ENCODE measurements at places on chromosomes 3 and 15.
A peak's percentile ranks its signal among the peaks of the same experiment; 100 is the strongest.

- no peak for DNase-seq
These were observed 14.1 kb downstream of the TBC1D21 start for GRCh38 chr15:73887481-73887880.

DNA sequence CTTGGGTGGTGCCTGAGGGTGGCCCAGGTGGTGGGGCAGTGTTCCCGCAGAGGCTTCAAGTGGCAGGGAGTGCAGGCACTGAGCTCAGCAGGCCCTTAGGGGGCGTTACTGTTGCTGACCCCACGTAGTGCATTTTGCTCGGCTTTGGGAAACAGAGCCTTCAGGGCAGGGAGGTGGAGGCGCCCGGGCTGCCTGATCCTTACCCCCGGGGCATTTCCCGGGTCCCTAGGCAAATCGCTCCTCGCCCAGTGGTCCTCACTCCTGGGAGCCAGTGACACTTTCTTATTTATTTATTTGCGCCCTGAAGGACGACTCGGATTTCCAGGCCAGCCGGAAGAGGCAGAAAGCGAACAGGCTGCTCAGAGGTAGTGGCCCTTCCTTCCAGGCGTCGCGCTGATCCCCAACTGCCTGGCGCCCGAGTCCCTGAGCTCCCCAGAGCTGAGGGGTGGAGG, 10.1 kb upstream of the FOXB1 start:
- DNase-seq: no peak

DNA sequence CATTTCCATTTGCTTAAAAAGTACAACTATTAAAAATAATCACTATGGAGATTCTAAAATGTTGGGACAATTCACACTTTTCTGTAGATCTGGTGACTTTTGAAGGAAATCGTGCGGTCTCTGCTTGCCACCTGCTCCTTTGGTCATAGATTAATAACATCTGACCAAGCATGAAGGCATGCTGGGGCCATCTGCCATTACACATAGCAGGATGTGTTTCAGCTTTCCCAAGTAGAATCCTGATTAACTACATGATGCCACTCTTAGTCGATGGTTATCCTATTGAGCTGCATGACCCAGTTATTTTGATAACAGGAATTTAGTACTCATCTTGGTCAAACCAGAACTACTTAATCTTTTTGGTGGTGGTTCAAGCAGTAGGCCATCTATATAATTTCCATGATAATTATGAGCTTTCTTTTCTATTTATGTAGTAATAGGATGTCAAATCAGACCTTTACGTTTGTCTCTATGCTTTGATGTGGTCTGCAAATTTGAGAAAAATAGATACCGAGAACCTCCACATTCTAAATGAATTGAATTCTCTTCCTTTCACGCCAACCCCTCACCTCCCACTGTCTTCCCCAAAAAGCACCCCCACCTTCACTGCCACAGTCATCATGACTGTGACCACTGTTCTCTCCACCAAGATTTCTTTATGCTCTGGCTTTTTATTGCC, 158.1 kb downstream of the DIPK2A start:
- DNase-seq: no peak

- no peak for DNase-seq
These were observed 291.9 kb upstream of the STT3B start for GRCh38 chr3:31240874-31241273.

GRCh38 chr15:70494517-70494851, 268.9 kb downstream of the UACA start:
- no peak for DNase-seq

- DNase-seq: no peak
These were observed 133.6 kb downstream of the TPRG1 start for GRCh38 chr3:189305412-189305811.

- no peak for DNase-seq
These were observed 257.9 kb downstream of the UACA start for GRCh38 chr15:70505411-70505919.

DNA sequence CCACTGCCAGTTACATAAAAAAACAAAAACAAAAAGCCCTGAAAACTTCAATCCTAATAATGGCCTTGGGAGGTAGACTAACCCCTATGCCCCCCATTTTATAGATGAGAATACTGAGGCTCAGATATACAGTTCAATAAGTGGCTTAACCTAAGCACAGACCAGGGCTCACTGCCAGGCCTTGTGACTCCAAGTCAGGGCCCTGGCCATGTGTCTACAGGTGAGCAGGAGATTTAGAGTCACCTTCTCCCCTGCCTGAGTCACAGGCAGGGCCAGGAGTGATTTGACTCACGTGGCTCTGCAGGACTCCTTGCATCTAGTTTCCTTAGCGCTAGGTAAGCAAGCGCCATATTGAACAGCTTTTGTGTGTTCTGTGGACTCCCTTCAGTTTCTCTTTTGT, 98.6 kb upstream of the ETV5 start:
- no peak for DNase-seq

DNA sequence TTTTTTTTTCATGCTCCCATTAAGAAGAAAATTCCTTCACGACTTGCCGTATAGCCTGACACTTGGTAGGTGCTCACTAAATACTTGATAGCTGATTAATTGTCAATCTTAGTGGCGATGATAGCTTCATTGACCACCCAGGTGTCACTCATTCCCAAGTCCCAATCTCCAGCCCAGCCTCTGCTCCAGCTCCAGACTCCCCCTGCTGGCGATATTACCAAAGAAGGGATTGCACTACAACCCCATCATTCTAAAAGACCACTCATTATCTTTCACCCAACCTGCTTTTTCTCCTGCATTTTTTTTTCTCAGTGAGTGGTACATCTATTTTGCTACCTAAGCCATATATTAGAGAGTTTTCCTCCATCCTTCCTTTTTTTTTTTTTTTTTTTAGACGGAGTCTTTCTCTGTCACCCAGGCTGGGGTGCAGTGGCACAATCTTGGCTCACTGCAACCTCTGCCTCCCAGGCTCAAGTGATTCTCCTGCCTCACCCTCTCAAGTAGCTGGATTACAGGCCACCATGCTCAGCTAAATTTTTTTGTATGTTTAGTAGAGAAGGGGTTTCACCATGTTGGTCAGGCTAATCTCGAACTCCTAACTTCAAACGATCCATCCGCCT, 19.5 kb upstream of the COMMD2 start:
- no peak for DNase-seq

DNA sequence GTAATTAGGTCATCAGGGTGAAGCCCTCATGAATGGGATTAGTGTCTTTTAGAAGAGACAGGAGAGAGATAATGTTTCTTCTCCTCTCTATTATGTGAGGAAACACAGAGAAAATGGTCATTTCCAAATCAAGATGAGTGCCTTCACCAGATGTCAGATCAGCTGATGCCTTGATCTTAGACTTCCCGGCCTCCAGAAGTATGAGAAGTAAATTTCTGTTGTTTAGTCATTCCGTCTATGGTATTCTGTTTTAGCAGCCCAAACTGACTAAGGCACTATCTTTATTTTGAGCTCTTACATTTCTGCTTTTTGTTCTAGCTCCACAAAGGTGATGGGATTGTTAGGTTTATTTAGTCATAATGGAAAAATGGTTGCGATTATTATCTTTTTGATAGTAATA, 273.2 kb upstream of the GADL1 start:
- DNase-seq: no peak

DNA sequence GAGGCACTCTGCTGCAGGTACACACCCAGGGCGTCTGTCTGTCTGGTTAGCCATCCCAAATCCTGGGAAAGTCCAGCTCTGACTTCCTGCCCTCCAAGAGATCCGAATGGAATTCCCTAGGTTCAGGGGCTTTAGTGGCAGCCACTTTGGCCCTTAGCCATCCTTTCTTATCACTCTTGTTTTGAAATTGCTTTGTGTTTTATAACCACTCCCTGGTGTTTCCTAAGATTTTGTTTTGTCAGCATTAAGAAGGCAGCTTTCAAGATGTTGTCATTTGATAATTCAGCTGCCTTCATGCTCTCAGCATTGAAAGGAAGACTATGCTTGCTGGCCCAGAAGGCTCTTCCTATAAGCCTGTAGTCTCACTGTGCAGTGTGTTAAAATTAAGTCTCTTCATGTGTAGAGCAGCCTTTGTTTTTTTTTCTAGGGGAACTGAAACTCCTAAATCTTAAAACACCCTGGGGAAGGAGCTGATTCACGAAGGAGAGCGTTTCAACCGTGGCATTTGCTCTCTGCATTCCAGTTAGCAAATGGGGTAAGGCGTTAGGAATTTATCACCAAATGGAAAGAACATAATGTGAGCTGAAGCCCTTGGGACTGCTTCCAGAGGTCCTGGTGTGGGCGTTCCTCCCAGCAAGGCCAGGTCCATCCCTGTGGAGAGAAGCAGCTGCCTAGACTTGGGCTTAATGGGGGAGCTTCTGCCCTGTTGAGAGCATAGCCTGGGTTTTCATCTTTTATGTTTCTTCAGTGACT, 14.2 kb upstream of the CLEC3B start:
- DNase-seq: peak; percentile 84

GRCh38 chr3:24495326-24495994, 810 bp upstream of the THRB start:
- no peak for DNase-seq

DNA sequence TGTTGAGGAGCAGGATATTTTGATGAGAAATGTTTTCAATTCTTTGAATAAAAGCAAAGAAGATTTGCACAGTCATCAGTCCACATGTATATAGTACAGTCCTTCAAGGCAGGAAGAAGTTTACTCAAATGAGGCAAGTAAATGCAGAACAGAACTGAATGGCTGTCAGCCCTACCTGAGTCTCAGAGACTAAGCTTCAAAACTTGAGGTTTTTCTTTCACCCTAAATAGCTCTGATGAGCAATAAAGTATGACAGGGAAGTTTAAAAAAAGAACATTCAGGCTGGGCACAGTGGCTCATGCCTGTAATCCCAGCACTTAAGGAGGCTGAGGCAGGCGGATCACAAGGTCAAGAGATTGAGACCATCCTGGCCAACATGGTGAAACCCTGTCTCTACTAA, 232.5 kb downstream of the SUCLG2 start:
- no peak for DNase-seq

DNA sequence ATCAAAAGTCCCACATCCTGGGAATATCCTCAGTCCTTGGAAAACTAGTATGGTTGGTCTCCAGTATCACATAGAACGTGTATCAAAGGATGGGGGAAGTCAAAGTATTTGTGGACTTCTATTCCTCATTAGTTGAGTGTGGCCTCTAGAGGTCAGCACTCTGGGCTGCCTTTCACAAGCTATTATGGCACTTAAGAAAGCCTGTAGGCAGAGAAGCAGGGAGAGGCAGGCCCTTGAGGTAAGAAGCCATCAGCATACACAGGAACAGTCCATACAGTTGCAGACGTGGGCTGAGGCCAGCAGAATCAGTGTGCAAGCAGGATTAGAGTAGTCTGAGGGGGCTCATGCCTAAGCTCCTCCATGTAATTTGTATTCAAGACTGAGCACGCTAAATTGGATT, 341.7 kb downstream of the CLSTN2 start:
- no peak for DNase-seq

- DNase-seq: no peak
These were observed 85.9 kb downstream of the NR2F2 start for GRCh38 chr15:96416218-96416933.

DNA sequence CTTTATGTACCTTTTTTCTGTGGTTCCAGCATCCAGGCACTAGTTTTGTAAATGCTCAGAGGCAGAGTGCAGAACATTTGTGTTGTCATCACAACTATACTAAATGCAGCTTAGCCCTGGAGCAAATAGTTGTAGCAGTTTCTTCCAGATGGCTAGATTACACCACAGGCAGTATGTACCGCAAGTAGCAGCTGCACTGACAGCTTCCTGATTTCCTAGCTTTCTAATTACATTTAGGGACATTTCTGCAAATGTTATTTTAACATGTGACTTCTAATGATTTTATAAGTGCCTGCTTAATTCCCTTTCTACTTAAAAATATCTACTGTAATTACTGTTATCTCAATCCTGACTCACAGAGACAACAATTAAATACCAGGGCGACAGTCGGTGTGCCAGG, 106.5 kb downstream of the NR2E3 start:
- DNase-seq: no peak

DNA sequence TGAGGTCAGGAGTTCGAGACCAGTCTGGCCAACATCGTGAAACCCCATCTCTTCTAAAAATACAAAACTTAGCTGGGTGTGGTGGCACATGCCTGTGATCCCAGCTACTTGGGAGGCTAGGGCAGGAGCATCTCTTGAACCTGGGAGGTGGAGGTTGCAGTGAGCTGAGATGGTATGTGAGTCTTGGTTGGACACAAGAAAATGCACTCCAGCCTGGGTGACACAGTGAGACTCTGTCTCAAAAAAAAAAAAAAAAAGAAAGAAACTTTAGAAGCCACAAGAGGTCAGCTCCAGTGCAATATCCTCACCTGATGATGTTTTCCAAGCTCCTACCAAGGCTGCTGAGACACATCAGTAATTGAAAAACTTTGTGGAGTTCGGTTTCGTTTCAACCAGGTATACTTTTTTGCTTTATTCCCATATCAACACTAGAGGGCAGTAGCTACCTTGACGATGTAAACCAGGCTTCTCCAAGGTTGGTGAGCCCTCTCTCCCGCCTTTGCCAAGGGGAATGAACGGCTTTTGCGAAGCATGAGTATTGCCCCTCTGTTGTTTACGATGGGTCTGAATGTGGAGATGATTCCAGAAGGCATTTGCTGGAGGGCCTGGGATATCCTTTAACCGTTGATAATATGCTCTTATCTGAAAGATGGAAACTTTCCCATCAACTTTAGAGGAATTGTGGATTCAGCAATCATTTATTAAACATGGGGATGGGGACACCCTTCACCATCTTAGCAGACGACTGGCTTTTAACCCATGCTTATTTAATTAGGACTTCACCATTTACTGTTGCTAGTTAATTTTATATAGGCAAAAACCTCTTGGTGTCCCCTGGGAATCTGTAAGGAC, 202.8 kb downstream of the SV2B start:
- peak; percentile 20 for DNase-seq

GRCh38 chr15:59367022-59367451, 5.6 kb downstream of the MYO1E start:
- DNase-seq: no peak

GRCh38 chr15:88491158-88491557, 23.6 kb downstream of the MRPS11 start:
- no peak for DNase-seq

DNA sequence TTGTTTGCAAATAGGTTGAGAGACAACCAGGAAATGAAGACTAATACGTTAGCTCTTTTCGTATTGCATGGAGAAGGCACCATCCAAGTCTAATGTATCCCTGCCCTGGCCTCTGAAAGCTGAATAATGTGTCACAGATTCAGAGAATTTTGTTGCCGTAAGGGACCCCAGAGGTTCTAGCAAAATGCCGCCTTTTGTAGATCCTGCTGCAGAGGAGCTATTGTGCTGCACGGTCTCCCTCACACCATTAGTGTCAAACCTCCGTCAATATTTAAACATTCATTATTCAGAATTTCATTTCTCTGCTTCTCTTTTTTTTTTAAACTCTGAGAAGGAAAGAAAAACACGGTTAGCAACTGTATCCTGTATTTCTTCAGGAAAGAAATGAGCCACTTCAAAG, 238.7 kb downstream of the EPHB1 start:
- DNase-seq: no peak

- DNase-seq: no peak
These were observed 22.3 kb upstream of the SACM1L start for GRCh38 chr3:45666757-45667431.

- DNase-seq: no peak
These were observed at the start of gene LTK for GRCh38 chr15:41513506-41514227. TSS of gene LTK (minus strand) at chr15:41513827. CDS start at chr15:41513709, 118 bp downstream.
